Stimulated activated CD4-positive, alpha-beta T cell treated with anti-CD3 and anti-CD28 coated beads, TNF-alpha, amount 100 ng/mL, for 48 hours (primary cell): ENCODE measurements at places on chromosomes 3 and 15.

- DNase-seq: no peak
Measured at GRCh38 chr15:77858792-77859490, 218.6 kb downstream of the TBC1D2B start.

- no peak for DNase-seq
Measured at GRCh38 chr3:177574222-177574856, 377.1 kb upstream of the TBL1XR1 start.

DNA sequence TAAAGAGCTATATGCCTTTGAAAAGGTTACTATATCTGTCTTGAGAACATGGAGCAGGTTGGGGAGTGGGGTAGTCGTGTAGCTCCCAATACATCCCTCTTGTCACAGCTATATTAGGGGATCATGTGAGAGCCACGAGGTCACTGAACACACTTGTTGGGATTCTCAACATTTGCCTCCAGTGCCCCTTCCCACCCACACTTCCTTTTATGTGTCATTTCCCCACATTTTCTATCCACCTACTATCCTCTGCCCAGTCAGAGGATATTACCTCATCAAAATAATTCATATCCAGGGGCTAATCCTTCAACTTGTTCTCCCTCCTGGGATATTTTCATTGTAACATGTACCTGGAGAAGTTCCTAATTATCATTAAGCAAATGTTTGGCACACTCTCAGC, 85.0 kb downstream of the CYP19A1 start:
- no peak for DNase-seq

- DNase-seq: no peak
Measured at GRCh38 chr3:106794442-106794841, 582.8 kb upstream of the CCDC54 start.

DNA sequence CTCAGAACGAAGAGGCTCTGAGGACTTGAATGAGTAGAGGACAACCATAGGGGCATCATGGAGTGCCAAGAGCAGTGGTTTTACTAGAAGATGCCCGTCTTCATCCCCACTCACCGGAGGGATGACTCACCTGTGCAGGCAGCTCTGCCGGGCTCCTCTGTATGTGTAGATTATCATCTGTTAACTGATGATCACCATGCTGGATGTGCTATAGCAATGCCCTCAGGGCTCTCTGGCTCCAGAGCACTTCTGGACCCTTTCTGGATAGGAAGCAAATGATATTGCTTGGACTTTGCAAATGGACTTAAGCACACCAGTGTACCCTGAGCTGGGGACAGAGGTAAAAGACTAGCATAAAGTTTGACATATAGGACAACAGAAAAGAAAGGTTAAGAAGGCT, 10.2 kb upstream of the TGFBR2 start:
- no peak for DNase-seq

DNA sequence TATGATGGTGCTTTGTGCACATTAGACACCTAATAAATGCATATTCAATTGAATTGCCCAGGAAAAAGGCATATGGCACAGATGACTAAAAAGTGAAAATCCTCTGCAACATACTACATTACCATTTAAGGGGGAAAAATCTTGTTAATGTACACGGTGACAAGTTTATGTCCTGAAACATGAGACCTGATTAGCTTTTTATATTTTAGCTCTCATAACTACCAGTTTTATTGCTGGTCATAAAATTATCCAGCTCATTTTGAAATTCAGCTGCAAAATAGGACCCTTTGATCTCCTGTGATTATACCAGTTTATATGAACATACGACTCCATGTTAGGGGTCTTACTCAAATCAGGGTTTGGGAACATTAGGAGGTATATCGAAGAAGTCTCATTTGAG, 684.6 kb upstream of the CCDC54 start:
- no peak for DNase-seq

DNA sequence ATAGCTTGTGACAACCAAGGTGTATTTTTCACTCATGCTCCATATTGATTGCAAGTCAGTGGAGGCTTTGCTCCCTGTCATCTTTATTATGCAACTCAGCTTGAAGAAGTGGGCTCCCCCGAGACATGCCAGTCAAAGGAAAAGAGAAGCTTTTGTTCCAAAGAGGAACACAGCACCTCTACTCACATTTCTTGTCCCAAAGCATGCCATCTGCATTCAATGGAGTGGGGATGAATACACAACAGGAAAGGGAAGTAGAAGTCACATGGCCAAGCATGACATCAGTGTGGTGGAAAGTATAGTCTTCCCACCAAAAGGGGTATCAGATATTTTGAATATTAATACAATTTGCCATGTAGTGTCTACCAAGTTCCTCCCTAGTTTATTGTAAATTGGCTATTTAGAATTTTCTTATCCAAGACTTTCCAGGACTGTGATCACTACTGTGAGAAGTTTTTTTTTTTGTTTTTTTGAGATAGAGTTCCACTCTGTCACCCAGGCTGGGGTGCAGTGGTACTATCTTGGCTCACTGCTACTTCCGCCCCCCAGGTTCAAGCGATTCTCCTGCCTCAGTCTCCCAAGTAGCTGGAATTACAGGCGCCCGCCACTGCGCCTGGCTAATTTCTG, 114.5 kb downstream of the GMPS start:
- no peak for DNase-seq

DNA sequence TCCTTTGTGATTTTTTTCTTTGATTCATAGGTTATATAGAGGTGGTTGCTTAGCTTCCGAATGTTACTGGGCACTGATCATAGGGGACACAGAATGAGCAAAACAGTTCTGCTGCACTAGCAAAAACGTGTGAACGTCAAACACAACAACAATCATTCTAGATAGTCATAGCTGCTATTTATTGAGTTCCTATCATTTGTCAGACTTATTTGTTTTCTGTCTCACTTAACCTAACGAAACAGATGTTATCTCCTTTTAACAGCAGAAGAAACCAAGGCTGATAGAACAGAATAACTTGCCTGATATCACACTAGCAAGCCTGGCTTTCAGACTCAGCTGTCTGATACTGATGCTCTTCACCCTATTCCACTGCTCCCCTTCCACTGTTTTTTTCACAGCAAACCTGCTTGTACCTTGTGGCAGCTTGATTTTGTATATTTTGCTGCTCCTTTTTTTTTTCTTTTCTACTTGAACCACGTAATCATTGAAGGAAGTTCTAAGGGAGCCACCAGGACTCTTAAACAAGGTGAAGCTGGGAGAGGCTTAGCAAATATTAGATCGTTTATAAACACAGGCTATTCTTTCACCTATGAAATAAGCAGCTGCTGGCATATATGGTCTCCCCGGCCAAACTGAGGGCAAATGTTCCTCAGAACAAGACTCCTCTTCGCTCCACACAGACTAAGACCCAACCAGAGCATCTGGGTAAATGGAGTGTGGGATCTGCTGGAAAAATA, 78.8 kb downstream of the MCF2L2 start:
- DNase-seq: no peak

- DNase-seq: no peak
Measured at GRCh38 chr3:65268426-65268825, 580.6 kb upstream of the ADAMTS9 start.

- no peak for DNase-seq
Measured at GRCh38 chr15:88646951-88647350, 8.1 kb downstream of the ISG20 start.

GRCh38 chr15:86061581-86061980, 18.1 kb upstream of the AGBL1 start:
- no peak for DNase-seq

- no peak for DNase-seq
Measured at GRCh38 chr3:24128199-24129005, 183.3 kb downstream of the NR1D2 start.

DNA sequence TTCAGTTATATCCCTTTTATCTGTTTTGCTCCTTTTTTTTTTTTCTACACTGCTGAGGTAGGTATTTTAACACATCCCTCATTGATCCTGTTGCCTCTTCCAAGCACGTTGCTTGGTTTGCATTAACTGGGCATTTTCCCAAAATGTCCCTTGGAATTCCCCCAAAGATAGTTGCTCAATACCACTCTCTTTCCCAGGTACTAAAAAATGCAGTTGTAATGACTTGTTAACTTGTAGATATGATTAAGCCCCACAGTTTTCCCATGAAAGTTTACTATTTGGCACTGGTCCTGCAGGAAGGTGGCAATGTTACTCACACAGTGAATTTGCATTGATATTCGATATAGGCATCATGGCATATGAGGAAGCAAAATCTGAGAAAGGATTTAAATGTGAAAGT, 67.1 kb downstream of the GRM7 start:
- DNase-seq: no peak

DNA sequence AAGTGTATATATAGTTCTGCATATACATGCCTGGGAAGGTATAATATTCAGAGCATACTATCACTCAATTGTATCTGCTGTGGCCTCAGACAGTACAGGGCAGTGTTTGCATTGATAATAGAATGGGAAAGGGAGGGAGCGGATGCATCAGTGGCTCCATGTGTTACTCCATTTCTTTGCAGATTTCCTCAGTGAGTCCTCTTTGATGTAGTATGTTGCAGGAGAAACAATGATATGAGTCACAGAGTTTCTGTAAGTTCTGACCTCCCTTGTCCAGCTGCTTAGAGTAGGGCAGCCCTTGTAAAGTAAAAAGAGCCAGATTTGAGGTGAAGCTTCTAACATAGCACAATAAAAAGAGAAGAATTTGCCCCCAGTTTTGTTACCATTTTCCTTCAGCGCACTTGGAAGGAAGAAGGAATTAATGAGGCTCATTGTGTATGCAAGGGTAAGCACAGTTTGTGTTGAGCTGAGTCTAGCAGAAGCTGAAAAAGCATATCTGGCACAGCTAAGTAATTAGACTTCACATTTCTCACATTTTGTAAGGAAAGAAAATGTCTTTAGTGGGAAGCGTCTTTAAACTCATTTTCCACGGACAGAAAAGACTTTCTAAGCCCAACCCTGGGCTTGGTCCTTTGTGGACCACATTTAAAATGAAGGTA, 555.8 kb upstream of the IL12A start:
- no peak for DNase-seq
